ENCODE measurements at places on chromosomes 1 and 21. TPM values are rescaled to one million over a fixed set of nuclear protein-coding genes. Genes with fewer than 3 reads are reported as not detected.

DNA sequence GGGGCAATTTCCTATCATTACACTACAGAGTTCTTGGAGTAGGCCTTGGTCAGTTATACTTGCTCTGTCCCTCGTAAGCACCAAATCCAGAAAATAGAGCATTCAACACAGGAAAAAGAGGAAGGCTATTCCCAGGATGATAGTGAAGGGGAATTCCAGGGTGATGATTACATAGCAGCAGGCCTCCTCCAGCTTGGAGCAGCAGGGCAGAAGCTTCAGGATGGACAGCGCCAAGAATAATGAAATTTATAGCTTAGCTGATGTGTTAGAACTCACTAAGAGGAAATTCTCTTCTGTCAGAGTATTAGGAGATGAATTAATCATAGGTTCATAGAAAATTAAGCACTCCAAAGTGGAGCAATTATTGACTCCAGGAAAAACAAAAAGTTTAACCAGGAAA, 10.8 kb upstream of the SMAP2 start:
- DNase-seq, result no peak

GRCh38 chr1:183901748-183902330, 96.9 kb downstream of the RGL1 start:
- no peak for DNase-seq

DNA sequence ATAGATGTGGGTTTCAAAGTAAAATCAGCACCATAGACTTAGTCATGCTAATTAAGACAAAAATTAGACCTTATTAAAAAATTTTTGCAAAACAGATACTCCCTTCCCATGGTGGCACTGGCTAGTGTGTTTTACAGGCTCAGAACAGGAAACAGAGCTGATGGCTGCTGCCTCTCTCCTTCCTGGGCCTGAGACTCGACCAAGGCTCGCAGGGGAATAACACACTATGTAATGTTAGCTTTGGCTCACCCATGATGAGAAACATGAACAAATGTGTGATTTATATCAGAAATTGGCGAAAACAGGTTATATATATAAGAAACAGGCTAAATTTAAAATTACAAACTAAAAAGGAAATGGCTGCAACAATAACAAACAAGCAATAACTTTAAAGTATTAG, 50.7 kb downstream of the ERG start:
- DNase-seq, result no peak

- peak; percentile 1 for DNase-seq
Observed at GRCh38 chr1:62082456-62083363, 111.9 kb upstream of the L1TD1 start.

Gene SLAMF9
- not detected for total RNA-seq

Data from epithelial cell of proximal tubule (primary cell).